ENCODE measurements at places on chromosomes 12 and 14.

DNA sequence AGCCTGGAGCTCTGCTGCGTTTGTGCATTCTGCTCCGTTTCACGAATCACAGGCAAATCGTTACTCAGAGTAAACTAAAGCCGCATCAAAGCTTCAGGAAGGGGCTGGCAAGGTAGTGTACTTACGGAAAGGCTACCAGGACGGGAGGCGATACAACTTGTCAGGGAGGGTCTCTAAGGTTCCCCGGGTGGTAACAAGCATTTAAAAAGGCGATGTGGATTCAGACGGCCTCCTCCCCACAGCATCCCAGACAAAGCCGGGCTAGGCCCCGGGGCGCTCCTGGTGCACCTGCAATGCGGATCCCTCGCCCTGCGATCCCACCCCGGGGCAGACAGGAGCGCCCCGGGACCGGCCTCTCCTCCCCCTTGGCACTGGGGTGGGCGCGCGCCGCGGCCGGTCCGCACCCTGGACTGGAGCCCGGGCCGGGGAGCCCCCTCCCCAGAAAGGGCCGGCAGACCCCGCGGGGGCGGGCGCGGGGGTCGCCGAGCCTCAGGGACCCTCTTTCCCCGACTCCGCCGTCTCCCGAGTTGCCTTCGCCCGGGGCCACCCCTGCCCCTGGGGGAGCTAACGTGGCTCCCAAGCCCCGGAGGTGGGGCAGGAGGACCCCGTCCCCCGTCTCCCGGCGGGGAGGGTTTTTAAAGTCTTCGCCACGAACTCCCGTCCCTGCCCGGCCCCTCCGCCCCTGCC lies 718 bp downstream of the CCDC92 start:
- no peak for DNase-seq

- DNase-seq = no peak
Observed at GRCh38 chr12:30152705-30153104, 369.0 kb upstream of the TMTC1 start.

DNA sequence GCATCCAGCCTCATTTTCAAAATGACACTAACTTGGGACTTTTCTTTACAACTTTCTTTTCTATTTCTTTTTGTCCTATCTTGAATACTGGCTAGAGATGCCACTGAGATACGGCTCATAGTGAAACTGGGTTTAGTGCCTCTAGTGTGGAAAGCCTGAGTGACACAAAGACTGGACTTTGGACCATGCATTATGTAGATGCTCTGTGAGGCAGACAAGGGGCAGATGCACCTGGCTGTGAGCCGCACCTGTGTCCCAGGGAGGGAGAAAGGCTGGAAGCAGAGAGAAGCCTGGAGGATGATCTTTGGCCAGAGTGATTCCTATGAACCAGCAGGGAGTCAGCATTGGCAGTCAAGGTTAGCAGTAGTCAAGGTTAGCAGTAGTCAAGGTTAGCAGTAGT lies 852.3 kb upstream of the TMEM132C start:
- no peak for DNase-seq

- no peak for DNase-seq
Observed at GRCh38 chr14:60184905-60185555, 19.8 kb upstream of the DHRS7 start.

DNA sequence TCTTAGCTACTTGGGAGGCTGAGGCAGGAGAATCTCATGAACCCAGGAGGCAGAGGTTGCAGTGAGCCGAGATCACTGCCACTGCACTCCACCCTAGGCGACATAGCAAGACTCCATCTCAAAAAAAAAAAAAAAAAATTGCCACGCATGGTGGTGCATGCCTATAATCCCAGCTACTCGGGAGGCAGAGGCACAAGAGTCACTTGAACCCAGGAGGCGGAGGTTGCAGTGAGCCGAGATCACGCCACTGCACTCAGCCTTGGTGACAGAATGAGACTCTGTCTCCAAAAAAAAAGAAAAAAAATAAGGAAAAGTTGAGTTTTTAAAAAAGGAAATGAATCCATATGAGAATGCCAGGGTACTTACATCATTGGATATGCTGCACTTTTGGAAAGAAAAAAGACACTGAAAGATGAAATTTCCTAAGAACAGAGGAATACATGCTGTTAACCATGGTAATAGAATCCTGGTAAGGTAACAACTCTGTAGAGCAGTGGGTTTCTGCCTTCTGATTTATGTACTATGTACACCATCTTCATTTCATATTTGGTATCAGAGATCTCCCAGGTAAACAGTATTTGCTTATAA lies 222.7 kb downstream of the ERC1 start:
- DNase-seq = no peak

GRCh38 chr12:57554453-57554852 lies 4.6 kb downstream of the KIF5A start:
- DNase-seq = no peak

- no peak for DNase-seq
Observed at GRCh38 chr12:91920276-91920675, 225.4 kb downstream of the BTG1 start.

All from stimulated activated CD8-positive, alpha-beta memory T cell treated with anti-CD3 and anti-CD28 coated beads, Interleukin-15, amount 100 ng/mL, for 4 hours (primary cell).